ENCODE measurements at places on chromosomes 7 and 10. TPM values are rescaled to one million over a fixed set of nuclear protein-coding genes. Genes with fewer than 3 reads are reported as not detected.

DNA sequence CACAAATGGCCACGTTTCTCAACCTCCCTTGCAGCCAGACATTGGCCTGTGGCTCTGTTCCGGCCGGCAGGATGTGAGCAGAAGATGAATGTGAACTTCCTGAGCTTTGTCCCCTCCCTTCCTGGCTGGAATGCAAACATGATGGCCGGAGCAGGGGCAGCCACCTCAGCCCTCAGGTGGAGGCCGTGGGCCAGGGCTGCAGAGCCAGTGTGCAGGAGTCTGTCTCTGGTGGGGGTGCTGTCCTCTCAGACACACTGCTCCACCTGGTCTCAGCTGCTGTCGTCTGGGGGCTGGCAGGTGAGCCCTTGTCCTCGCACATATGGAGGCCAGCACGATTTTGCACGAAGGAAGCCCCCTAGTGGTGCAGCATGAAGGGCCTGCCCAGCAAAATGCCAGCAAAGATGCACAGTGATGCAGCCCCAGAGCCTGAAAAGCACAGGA, 25.3 kb upstream of the PWWP2B start:
- no peak for DNase-seq

GRCh38 chr10:44313761-44314165, 71.1 kb downstream of the CXCL12 start:
- no peak for DNase-seq

DNA sequence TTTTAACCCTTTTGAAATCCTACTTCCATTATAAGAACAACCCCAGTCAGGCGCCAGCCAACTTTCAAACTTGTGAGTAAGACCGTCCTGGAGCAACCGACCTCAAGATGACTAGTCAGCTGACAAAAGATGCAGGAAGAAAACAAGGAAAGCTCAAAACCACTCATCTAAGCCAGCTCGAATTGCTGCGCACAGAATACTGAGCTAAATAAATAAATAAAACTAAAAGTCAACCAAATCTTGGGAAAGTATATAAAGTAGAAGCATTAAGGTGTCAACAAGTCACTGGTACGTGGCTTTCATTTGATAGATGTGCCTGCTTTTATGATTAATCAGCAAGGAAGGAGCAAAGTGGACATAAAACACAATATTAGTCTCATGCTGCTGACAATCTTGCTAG, 1269.8 kb downstream of the XPNPEP1 start:
- no peak for DNase-seq

- DNase-seq = no peak
These were observed at the start of gene SAP25 for GRCh38 chr7:100573691-100574361. SAP25 (minus strand) TSS chr7:100573900; CDS start chr7:100573742, 158 bp downstream.

DNA sequence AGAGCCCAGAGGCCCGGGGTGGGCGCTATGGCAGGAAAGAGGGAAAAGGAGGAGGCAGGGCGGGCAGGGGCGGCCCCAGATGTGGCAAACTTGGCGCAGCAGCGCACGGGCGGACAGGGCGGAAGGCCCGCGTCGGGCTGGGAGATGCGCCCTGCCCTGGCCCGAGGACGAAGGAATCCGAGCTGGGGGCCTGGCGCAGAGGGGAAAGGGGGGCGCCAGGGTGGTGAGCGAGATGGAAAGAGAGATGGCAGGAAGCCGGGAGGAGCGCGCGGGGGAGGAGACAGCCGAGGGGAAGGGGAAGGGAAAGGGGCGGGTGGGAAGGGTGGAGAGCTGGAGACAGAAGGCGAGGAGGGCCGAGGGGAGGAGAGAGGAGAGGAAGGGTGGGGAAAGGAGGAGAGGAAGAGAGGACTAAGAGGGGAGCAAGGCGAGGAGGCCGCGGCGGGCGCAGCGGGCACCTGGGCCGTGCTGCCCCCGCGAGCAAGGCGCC, at the start of gene MARVELD1:
MARVELD1 (plus strand) TSS at position 392 of the 487 bp plus-strand sequence. CDS start 147 bp downstream, outside the sequence.
- peak; percentile 65 for DNase-seq

DNA sequence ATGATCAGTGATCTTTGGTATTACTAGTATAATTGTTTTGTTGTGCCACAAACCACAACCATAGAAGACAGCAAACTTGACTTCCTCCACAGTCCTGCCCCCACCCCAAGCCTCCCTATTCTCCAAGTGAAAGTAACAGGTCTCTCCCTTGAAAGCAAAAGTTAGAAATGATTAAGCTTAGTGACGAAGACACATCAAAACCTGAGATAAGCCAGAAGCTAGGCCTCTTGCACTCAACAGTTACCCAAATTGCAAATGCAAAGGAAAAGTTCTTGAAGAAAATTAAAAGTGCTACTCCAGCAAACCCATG, 7.5 kb downstream of the SAR1A start:
- DNase-seq = no peak

OR2A12 gene
- total RNA-seq = not detected

Measured in mucosa of gallbladder (tissue), 1 donor.